ENCODE measurements at places on chromosomes 2 and 18.

DNA sequence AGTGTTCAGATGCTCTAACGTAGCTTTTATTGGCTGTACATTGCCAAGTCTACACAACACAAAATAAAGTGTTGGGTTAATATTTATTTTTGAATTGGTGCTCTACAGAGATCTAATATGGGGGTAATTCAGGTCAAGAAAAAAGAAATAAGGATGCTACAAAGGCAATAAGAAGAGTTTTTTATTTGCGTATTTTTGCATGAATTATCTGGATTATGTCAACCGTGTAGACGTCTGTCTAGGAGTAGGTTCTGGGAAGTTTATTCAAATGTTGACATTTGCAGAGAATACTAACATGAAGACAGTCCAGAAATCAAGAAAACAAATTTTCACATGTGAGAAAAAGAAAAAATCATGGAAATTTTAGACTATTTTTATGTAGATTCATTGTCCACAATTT is 876.7 kb upstream of the POU3F3 start:
- no peak for DNase-seq

DNA sequence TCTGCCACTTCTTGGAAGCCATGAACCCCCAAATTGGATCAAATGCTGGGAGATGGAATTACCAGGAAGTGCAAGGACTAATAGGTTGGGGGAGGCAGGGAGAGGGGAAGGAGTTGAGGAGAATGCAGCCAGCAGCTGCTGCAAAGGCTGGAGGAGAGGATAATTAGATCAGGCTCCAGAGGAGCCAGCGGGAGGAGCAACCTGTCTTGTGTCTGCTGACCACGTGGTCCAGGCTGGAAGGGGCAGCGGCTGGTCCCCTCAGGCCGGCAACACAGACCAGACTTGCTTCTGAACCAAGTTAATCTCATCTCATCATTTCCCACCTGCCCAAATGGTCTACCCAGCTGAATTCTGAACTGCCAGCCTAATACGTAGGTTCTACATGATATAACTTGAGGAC is 68.3 kb downstream of the MRO start:
- no peak for DNase-seq

DNA sequence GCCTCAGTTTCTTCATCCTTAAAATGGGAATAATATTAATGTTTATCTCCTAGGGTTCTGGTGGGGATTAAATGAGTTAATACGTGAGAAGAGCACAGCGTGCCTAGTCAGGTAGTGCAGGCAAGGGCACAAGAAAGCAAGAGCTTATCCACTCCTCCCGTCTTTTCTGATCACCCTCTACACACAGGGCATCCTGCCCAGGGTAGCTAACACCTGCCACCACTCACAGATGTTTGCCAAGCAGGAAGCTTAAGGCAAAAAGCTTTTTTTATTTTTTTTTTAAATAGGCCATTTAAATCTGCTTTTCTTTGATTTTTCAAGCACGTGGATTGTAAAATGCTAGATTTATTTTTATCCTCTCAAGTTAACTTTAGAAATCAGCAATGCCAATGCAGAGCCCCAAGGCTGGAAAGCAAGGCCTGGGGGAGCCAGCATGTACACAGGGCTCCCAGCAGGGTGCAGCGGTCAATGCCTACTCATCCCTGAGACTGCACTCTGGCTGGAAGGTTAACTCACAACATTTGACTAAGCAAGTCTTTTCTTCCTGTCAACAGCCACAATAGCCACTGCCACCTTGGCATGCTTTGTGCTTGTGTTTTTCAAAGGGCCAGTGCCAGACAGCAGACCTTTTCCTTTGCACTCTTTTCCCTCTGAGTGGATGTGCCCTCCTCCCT is 86.5 kb upstream of the ACAA2 start:
- DNase-seq: no peak

GRCh38 chr2:238903141-238903540 is 55.3 kb downstream of the TWIST2 start:
- DNase-seq: no peak

DNA sequence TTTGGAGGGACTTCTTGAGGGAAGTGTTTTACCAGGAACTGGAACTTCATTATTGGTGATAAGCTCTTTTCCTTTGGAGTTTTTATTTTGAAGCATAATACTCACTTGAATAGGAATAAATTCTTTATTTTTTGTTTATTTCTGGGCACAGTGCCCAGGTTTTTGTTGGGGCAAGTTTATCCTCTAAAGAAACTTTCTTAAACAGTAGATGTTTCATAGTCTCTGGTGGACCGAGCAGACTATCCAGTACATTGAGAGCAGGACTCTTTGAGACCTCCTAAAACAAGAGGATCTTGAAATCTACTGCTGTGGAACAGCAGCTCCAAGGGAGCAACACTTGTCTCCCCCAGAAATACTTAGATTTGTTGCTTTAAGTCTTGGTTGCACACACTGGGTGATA is 109.4 kb downstream of the PARD3B start:
- no peak for DNase-seq

DNA sequence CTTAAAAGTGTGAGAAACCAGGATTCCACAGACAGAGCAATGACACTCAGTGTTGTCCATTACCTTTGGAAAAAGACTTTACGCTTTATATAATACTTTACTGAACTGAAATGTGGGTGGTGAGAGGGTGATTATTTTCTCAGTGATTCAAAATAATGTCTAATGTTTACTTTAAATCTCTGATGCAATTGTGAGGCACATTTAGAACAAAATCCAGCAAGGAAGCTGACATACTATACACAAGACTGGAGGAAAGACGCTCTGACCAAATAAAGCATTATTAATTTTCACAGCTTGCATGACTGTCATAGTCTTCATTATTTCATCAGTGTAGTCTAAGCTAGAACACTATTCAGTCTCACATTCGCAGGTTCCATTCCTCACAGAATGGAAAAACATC is 34.1 kb upstream of the STAT1 start:
- peak; percentile 72 for DNase-seq

- DNase-seq: peak; percentile 80
These were observed 20.8 kb downstream of the RBMS1 start for GRCh38 chr2:160472839-160473251.

- peak; percentile 87 for DNase-seq
These were observed 841.0 kb upstream of the PIK3C3 start for GRCh38 chr18:41113885-41114482.

GRCh38 chr18:80105369-80106167 is 3.5 kb upstream of the ADNP2 start:
- DNase-seq: no peak

GRCh38 chr18:28013066-28013465 is 163.9 kb downstream of the CDH2 start:
- DNase-seq: peak; percentile 34

DNA sequence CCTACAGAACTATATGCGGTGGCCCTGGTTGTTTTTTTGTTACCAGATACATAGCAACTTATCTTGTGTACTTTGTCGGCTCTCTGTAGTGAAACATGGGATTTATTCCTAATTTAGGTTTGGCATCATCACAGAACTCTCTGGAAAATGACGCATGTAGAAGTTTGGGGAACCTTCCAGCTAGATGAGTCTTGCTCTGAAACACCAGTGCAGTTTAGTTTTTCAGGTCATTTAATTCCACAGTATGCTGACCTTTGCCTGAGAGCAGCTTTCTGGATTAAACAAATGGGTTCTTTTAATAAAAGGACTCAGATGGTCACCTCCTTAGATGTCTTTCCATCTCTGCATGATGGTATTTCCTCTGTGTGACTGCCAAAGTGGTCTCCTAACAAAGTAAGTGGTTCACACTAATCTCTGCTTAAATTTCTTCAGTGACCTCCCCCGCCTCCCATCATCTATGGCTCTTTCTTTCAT is 39.9 kb downstream of the MYO3B start:
- no peak for DNase-seq

- no peak for DNase-seq
These were observed 217.8 kb upstream of the ATP5MC3 start for GRCh38 chr2:175399326-175399725.

DNA sequence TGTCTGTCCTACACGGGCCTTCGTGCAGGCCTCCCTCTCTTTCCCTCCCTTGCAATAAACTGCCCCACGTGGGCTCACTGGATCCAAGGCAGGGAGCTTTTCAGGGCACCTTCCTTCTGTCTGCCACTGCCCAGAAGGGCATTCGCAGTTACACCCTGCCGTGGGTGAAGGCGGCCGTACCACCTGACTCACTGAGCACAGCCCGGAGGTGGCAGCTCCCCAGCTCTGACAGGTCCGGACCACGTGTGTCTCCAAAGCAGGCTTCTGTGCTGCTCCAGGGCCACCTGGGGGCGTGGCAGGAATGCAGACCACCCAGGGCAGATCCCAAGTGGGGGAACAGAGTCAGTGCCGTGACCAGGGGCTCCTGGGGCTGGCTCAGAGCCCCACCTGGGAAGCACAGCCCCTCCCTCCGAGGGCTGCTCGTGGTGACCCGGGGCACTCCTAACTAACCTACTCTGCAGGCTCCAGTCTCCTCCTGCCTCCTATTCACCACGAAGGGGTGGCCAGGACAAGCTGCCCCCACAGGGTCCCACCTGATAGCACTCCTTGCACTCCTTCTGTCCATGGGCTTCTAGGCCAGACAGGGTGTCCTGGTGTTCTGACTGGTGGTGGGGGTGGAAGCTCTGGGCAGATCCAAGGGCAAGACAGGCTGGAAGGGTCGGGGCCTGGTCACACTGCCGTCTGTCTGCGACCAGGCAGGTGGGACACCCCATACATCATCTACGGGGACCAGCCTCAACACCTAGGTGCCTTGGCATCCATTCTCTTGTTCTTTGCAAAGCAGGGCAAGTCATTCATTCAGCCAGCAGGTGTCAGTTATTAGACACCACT is 9.7 kb downstream of the SNED1 start:
- DNase-seq: no peak

DNA sequence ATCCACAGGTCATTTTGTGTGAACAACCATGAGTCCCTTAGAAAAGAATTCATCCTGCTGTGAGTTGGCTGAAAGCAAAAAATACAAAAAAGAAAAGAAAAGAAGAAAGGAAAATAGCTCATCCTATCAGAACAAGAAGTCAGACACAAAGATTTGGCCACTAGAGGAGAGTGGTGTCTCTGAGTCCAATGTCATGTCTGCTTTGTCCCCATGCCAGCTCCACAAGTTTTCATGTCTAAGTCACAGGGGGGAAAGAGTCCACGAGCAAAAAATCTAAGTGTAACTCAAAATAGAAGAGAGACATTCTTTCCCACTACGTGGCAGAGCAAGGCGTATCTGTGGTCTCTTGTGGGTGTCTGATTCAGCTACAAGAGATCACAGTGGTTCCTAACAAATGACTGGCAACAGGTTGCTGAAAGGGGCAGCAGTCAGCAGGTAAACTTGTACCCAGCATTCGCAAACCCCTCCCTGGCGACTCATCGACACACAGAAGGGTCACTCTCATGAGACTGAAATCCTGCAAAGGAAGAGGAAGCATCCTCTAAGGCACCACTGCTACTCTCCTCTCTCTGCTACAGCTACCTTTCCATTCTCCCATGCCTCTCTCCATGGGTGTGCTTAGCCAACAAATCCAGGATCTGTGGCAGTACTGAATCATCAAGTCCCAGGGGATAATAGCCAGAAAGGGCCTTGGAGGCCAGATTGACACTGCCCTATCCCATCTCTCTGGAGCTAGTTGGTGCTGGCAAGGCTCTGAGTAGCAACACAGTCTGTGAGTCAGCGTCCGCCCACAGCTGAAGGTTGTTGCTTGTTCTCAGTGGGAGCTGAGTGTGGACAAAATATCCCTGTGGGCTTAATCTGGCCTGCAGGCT is 123.0 kb upstream of the SLC39A10 start:
- DNase-seq: peak; percentile 89

DNA sequence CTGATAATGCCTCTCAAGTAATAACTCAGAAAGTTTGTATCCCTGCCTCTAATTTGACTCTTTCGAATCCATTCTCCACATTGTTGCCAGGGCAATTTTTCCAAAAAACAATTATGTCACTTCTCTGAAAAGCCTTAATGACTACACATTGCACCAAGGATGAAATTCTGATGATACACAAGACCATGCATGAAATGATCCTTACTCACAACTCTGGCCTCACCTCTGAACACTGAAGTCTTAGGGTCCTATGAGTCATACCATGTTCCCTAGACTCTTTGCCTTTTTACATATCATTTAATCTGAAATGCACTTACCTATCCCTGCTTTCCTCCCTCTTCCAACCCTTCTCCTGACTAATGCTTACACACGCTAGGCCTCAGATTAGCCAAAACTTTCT is 51.0 kb downstream of the WDPCP start:
- DNase-seq: peak; percentile 44

DNA sequence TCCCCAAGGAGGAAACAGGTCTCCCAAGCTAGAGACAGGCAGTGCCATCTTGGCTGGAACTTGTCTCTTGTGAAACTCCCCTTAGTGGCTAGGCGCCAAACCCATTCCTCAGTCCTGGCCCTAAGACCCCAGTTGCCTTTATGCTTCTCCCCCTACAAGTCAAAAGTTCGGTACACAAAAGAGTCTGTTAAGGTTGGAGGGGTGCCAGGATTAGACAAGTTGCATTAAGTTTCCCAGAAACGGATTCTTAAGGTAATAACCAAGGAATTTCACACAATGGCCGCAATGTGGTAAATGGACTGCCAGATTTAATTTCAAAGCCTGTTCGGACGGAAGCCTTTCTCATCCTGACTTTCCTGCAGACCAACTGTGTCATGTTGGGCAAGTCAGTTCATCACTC is 80.7 kb downstream of the CCBE1 start:
- DNase-seq: peak; percentile 67

DNA sequence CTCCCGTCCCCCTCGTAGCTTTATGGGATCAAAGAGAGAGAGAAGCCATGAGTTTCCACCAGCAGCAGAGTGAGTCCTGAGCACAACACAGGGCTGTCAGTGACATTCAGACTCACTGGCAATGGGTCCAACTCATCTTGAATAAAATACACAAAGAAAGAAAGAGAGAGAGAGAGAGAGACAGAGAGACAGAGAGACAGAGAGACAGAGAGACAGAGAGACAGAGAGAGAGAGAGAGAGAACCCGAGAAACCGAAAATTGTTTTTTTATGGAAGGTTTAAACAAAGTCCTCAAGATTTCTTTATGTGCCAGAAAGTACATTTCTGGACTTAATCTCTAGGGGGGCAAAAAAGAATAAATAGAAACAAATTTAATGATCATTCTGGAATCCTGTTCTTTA is 11.5 kb upstream of the BCL2 start:
- no peak for DNase-seq

DNA sequence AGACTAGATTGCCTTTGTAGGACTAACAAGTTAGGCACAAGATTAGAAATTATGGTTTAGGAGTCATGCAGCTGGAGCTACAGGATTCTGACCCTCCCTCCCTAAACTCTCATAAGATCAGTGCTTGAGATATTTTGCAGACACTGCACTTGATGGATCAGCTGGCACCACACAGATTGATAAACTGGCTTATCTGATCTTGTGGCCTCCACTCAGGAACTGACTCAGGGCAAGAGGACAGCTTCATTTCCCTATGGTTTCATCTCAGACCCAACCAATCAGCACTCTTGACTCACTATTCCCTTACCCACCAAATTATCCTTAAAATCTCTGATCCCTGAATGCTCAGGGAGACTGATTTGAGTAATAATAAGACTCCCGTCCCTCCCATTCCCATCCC is 152.3 kb downstream of the DIS3L2 start:
- peak; percentile 17 for DNase-seq
